ENCODE measurements at places on chromosomes 1 and 21.

- no peak for DNase-seq
Measured at GRCh38 chr1:81327743-81328142, 473.0 kb upstream of the ADGRL2 start.

- DNase-seq: no peak
Measured at GRCh38 chr1:165941531-165941930, 114.1 kb downstream of the UCK2 start.

DNA sequence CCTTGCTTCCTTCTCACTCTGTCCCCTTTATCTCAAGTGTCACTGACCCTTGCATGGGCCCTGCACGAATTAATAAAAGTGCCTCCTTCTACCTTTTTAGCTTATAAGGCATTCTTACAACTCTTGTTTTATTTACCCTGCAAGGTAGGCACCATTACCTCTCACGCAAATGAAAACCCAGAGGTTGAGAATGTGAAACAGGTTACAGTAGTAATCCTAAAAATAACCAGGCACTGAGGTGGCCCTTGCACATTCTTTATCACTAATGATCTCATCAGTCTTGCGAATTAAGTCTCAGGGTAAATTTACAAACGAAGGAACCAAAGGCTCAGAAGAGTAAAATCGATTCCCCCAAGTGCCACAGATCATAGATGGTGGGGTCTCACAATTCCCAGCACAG is 3.7 kb downstream of the GLIS1 start:
- no peak for DNase-seq

- DNase-seq: no peak
Measured at GRCh38 chr1:115426231-115426771, 88.3 kb upstream of the NGF start.

- DNase-seq: no peak
Measured at GRCh38 chr1:44318097-44319088, 36.7 kb downstream of the ERI3 start.

DNA sequence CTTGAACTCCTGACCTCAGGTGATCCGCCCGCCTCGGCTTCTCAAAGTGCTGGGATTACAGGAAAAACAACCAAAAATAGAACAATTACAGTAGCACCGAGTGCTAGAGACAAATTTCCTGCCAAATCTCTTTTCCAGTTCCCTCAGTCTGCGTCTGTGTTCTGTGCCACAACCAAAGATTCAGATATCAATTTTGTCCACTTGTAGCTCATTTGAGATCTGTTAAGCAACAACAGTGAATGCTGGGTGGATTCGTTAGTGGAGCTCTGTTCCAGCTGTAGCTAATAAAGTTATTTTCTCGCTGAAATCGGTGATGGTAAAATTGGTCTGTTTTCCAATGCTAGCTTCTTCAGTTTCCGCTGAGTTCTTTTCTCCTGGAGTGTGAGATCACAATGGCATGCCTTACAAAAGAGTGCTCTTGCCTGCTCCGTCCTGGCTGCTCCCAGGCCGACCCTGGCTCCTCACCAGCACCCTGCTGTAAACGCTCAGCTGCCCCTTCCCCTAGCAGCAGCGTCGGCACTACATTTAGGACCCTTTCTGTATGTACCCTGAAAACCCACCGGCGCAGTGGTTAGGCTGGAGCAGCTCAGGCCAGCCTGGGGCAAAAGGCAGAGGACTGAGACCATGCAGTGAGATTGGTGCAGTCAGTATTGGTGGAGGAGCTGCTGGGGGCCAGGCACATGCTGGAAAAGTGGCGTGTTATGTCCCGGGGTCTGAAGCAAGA is 395.4 kb downstream of the KIF26B start:
- DNase-seq: no peak

DNA sequence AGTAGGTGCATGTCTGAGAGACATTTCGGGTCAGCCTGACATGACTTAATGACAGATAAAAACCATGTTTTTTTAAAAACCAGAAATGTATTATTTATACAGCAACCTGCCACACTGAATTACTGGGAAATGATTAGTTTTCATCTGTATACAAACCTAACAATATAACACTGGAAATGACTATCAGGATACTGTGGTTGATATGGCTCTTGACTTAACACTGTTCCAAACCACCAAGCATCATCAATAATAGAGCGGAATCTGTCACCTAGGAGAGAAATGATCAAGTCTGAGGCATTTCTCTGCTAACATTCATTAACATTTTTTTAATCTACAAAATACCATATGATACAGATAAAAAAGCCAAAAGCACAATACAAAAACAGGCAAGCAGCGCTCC is 41.7 kb upstream of the PSMG1 start:
- no peak for DNase-seq

DNA sequence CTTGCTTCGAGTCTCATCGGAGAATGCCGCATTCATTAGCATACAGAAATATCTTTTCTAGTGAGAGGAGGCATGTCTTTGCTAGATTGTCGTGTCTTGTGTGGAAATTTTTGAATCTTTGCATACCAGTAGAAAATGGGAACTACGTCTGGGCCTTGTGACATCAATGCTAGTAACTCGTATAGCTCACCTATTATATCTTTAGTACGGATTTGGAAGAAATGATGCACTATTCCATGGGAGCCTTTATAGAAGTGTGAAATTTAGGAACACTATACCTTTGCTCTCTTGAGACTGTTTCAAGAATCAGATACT is 835 bp downstream of the UHMK1 start:
- no peak for DNase-seq

Data from cerebellar nuclear complex (tissue), 1 donor.